ENCODE measurements at places on chromosomes 2 and 18.

DNA sequence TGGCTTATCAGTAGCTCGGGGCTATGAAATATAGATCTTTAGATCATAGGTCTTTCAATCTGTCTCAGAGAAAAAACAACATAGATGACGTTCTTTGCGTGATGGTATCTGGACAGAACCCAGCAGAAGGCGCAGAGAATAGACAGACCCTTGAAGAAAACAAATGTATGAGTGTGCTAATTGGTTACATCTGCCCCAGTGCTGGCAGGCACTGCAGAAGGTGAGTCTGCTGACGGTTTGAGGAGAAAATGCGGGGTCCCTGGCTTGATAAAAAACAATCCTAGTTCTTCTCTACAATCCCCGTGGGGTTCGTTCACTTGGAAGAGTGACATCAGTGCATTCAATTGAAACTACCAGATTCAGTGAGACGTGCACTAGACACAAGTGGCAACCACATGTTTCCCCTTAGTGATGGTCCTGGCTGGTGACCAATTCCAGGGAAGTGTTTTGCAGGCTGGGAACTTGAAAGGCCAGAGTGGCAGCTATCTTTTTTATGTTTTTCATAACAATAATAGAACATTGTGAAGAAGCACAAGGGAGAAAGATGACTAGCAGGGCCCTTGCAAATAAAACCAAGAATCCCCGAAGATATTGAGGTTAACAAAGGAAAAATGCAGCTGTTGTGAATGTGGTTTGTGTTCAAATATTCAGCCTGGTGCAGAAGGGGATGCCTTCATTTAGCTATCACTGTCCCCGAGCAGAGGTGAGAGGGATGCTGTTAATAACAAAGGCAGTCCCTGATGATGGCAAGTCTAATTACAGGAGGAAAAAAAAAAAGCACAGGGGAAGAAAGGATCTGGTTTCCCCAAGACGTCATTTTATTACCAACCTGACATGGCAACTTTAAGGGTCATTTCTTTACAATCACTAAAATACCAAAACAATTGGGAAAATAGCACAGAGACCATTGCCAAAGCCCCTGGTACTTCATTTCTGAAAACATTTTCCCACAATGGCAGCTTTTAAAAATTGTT, 337.6 kb upstream of the FIGN start:
- no peak for DNase-seq

DNA sequence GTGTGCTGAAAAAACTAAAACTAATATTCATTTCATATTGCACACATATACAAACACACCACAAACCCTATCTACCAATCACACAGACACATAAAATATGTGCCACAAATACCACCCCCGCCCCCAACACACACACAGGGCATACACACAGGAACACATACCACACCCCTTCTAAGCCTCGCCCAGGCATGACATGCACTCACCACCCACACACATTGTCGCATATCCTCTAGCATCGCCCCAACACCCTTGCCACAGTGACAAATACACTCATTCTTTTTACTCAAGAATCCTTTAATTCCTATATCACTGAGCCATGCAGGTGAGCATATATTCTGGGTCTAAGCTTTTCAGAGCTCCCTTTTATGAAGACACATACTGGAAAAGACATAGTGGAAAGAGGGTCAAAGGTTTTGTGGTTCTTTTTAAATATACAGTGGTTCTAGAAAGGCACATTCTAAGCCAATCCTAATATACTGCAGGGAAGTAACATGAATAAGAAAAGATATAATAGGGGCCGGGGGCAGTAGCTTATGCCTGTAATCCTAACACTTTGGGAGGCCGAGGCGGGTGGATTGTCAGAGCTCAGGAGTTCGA, 24.5 kb upstream of the LCLAT1 start:
- no peak for DNase-seq

- no peak for DNase-seq
Observed at GRCh38 chr18:38525039-38525438, 959.4 kb upstream of the CELF4 start.

- no peak for DNase-seq
Observed at GRCh38 chr2:78718473-78718872, 307.0 kb upstream of the REG3G start.

DNA sequence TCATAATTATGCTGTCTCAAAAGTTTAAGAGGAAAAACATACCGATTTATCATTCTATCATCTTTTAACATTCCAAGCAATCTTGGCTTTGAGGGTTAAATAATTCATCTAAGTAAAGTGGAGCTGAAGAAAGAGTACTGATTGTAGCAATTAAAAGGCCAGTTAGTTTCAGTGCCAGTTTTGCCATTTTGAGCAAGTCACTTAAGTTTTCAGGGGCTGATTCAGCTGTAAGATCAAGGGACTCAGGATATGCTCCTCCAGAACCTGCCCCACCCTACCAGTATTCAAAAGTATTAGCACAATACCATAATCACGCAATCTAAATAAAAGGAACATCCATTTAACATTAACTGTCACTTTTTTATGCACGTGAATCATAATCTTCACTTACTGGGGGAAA, 1.9 kb downstream of the SS18 start:
- DNase-seq: no peak

DNA sequence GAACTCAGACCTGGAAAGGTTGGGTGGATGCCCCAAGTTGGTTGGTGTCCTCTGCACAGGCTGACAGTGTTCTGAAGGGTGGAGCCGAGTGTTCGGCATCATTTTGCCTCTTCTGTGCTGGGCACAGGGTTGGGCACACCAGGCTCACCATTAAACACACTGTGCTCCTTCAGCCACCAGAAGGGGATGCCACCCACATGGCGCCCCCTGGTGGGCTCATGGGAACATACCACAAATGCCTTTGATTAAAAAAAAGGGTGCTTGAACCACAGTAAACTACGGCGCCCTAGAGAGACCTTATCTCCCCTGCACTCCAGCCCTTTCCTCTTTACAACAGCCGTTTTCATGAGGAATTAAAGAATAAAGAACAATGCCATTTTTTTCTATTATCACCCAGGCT, 89.4 kb downstream of the CELF4 start:
- DNase-seq: no peak

DNA sequence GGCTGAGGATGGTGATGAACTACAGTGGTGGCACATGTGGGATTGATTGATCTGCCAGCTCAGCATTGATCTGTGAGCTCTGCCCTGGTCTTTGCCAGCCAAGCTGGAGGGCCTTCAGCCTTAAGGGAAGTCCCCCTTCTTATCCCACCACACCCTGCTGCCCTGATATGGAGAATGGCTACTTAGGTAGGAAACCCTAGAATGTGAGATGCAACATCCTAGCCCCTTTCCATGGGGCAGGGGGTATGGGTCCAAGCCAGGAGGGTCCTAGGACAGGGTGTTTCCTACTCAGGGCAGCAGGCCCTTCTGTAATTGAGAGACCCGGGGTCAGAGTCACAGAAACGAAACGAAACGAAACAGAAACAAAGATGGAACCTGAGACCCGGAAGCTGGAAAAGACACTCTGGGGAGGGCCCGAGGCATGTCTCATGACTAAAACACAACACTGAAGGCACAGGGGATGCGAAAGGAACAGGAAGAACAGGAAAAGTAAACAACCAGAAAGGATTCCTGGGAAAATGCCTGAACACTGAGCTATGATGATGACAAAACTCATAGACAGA, 16.9 kb upstream of the SULT1C2 start:
- no peak for DNase-seq

GRCh38 chr2:20999906-21000645, 43.8 kb downstream of the APOB start:
- DNase-seq: no peak

DNA sequence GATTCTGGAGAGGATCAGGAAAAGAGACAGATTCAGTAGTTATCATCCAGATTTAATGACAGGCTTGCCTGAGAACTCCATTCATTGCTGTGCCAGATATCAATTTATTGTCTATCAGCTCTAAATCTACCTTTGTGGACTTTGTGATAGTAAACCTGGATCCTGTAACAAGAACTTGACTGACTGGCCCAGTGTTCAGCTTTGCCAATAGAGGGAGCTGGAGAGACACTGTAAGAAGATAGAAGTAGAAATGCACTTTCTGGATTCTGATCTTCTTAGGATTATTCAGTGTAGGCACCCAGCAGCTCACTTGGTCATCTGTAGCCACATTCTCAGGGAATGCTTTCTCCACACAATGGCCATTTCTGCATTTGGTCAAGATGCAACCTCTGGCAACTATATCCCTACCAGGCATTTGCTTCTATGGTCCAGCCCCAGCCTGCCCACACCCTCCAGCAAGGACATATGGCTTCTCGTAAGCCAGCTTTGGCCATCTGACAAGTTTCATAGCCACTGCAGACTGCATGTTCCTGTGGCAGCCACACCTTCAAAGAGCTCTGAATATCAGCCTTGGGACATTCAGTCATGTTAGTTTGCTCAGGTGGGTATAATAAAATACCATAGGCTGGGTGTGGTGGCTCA, 6.1 kb upstream of the SERPINB8 start:
- DNase-seq: no peak

- no peak for DNase-seq
Observed at GRCh38 chr2:240741091-240741490, 49.4 kb downstream of the AQP12A start.

GRCh38 chr2:120014226-120014980, 1.5 kb downstream of the EPB41L5 start:
- no peak for DNase-seq

- DNase-seq: no peak
Observed at GRCh38 chr2:217740756-217741155, 262.0 kb downstream of the TNS1 start.

DNA sequence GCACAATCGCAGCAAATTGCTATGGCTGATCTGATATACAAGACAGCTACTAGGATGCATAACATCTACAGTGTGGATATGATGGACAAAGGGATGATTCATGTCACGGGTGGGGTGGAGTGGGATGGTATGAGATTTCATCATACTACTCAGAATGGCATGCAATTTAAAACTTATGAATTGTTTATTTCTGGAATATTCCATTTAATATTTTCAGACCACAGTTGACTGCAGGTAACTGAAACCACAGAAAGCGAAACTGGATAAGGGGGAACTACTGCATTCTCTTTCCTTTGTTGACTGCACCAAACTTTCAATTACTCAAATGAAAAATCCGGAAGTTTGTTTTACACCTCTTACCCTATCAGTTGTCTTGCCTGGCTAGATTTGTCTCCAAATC, 94.4 kb upstream of the NEUROD1 start:
- no peak for DNase-seq

DNA sequence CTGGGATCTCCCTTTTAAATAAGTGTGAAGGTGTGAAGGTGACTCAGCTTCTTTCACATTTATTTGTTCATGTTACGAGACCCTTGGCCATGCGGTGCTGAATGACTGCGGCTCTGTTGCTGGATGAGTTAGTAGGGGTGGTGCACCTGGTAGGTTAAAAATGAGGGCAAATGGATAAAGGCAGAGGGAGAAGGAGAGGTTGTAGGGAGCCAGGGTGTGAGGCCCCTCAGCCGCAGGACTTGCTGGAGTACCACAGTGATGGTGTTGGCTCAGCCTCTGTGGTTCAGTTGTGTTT, 164.2 kb downstream of the NAPG start:
- no peak for DNase-seq

GRCh38 chr2:138020432-138020831, 56.2 kb downstream of the HNMT start:
- DNase-seq: no peak

DNA sequence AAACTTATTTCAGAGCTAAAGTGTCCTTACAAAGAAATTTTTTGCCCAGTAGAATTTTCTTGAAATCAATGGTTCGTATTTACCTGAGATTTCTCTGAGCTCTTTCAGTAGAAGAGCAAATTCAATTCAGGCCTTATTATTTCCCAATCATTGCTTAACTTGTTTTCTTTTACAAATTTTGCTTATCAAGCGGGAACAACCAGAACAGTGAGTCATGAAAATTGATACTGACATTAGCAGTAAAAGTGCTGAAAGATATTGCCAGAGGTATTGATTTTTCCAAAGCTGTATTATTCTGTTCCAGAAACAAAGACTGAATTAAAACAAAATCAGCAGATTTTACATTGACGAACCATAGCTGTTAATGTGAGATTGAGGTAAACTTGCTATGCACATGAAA, 10.1 kb upstream of the RIOK3 start:
- no peak for DNase-seq

GRCh38 chr18:13500227-13500865, 226.0 kb downstream of the FAM210A start:
- peak; percentile 53 for DNase-seq

DNA sequence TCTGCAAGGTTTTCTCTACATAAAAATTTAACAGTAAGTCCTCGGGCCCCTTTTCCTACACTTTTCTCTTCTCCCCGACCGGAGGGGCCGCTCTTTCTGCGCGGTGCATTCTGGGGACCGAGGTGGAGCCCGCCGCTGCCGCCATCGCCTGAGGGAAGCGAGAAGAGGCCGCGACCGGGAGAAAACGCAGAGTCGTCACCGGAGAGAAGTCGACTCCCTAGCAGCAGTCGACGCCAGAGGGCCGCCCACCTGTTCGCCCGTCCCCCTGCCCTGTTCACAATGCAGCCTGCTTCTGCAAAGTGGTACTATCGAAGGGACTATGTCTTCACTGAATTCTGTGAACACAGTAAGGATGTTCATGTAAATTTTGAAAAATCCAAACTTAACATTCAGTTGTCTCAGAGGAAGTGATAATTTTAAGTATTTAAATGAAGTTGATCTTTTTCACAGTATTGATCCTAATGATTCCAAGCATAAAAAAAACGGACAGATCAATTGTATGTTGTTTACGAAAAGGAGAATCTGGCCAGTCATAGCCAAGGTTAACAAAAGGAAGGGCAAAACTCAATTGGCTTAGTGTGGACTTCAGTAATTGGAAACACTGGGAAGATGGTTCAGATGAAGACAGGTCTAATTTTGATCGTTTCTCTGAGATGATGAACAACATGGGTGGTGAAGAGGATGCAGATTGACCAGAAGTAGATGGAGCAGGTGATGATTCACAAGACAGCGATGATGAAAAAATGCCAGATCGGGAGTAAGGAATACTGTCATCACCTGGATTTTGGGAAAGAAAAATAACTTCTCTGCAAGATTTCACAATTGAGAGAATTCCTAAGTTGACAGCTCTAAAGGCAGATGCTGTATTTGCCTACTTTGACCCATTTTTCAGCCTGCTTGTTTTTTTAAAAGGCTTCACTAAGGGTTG, 55.8 kb downstream of the ASXL2 start:
- peak; percentile 30 for DNase-seq

DNA sequence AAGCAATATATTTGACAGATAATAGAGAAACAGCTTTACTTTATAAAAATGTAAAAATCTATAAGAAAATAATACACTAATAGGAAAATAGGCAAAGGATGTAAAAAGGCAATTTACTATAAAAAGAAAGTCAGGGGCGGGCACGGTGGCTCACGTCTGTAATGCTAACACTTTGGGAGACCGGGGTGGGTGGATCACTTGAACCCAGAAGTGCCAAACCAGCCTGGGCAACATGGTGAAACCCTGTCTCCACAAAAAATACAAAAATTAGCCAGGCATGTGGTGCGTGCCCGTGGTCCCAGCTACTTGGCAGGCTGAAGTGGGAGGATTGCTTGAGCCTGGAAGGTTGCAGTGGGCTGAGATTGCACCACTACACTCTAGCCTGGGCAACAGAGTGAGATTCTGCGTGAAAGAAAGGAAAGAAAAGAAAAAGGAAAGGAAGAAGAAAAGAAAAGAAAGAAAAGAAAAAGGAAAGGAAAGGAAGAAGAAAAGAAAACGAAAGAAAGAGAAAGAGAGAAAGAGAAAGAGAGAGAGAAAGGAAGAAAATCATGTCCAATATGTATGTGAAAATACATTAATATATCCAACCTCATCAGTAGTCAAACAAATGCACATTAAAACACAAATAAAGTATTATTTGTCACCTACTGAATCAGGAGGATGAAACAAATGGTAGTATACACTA, 65.1 kb downstream of the ADD2 start:
- no peak for DNase-seq

GRCh38 chr2:11651856-11652548, 18.0 kb downstream of the NTSR2 start:
- DNase-seq: no peak

- DNase-seq: no peak
Observed at GRCh38 chr2:72815655-72816278, 10.1 kb downstream of the EXOC6B start.
